Stimulated activated naive CD4-positive, alpha-beta T cell (primary cell): ENCODE measurements at places on chromosomes 5 and 9.

GRCh38 chr5:65704621-65705239, 17.2 kb downstream of the SGTB start:
- DNase-seq = no peak

DNA sequence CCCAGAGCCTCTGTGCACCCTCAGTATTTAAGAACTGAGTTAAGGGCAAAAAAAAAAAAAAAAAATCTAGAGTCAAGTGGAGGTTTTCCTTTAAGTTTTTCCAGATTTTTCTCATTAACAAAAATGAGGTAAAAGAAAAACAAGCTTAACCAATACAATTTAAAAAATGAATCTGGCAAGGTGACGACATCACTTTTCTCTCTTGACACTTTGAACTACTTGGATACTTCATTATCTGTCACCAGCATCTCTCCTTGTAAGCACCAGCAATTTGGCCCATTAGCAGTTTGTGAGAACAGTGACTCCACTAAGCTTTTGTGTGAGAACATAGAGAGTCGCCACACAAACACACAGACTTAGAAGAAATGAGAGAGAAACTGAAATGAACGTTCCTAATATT, 345.7 kb upstream of the SLC30A5 start:
- no peak for DNase-seq

- no peak for DNase-seq
Measured at GRCh38 chr5:60232036-60232795, 338.7 kb upstream of the PDE4D start.

DNA sequence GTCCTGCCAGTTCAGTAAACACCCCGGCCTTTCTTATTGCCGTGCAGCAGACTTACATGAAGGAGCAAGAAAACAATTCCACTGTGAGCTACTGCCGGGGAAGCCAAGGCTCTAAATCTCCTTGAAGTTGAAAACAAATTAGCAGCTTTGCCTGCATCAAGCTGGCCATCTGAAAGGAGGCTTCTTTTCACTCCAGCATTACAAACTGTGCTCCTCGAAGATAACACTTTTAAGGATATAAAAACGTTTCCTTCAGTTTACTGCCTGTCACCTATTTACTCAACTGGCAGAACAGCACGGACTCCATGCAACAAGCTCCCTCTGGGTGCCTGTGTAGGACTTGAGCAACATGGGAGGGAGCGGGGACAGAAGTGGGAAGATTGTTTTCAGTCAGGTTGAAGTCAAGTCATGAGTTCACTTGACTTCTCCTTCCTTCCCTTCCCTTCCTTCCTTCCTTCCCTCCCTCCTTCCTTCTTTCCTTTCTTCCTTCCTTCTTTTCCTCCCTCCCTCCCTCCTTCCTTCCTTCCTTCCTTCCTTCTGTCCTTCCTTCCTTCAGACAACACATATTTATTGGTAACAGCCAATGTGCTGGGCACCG, 67.4 kb downstream of the ZNF608 start:
- DNase-seq = no peak

DNA sequence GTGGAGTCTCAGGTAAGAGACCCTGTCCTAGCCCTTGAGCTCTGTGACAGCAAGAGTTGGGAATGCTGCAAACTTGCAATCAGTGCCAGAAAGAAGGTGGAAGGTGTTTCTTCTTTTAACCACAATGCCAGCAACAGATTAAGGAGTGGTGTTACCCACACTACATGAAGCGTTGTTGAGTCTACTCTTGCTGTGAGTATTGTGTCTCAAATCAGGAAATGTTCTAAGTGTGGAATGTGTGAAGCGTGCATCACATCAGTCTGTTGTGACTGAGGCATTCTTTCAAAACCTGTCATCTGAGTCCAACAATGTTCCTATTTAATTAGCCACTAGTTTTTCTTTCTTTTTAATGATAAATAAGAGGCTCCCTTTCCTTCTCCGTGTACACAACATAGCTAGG, 2.9 kb upstream of the LURAP1L start:
- DNase-seq = no peak

DNA sequence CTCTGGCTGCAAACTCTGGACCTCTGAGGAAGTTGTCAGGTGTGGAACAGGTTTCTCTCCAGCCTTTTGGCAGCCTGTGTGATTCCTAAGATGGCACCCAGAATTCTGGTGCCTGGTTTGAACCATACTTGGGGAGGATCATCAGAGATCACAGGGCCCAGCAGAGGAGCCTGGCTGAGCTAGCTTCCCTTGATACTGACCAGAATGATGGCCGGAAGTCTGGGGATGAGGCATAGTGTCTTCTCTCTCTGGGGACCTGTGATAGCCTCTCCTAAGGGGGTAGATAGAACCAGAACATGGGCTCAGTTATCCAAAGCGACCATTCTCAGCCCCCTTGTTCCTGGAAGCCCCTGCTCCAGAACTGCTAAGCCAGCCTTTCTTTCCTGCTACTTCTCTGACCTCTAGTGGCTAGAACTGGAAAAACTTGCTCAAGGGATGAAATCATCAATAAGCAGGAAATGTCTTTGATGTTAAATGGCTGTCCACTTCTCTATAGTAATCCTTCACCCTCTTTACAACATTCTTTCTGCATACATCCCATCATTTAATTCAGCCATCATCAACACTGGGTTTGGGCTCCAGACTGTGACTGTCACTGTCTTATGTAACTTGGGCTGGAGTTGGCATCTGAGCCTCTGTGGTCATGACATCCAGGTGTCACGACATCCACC, 55.1 kb downstream of the C9orf152 start:
- no peak for DNase-seq

DNA sequence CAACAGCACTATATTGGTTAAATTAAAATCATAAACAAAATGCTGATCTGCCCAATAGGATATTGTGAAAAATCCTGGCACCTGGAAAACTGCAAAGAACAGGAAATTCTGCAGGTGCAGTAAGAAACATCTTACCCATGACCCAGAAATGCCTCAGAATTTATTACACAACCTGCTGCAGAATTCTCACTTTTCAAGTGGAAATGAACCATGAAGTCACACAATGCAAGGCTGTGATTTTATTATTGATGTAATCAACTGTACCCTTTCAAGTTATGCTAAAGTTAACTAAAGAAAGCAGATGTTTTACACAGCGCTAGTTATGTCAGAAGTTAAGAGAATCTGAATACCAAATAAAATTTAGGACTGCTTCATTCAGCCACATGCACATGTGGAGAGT, 6.0 kb downstream of the STRBP start:
- no peak for DNase-seq

DNA sequence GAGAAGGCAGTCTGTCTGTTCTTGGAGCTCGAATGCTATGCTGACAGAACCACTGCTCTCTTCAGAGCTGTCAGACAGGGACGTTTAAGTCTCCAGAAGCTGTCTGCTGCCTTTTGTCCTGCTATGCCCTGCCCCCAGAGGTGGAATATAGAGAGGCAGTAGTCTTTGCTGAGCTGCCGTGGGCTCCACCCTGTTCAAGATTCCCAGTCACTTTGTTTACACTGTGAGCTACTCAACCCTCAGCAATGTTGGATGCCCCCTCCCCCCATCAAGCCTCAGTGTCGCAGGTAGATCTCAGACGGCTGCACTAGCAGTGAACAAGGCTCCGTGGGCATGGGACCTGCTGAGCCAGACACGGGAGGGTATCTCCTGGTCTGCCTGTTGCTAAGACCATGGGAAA, 344.2 kb downstream of the TMEM161B start:
- no peak for DNase-seq

DNA sequence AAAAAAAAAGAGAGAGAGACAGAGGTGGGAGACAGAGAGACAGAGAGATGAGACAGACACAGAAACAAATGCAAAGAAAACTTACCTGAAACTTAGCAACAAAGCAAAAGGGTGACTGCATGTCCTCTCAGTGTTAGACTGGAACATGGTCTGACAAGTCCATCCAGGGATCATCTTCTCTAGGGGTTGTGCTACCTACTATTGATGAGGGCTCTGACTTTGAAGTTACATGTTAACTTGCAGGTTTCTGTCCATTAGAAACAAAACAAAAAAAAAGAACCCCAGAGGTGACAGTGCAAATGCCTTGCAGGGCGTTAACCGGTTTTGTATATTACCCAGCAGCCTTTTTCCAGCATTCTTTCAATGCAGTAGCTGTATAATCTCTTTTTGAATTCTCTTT, 13.6 kb upstream of the SPARC start:
- DNase-seq = no peak

GRCh38 chr9:125593581-125594222, 113.3 kb downstream of the MAPKAP1 start:
- DNase-seq = no peak

GRCh38 chr9:85020791-85021190, 351.3 kb downstream of the NTRK2 start:
- no peak for DNase-seq

GRCh38 chr9:114629563-114630090, 18.5 kb downstream of the TMEM268 start:
- DNase-seq = no peak

- DNase-seq = no peak
Measured at GRCh38 chr9:129405089-129405826, 215.6 kb downstream of the C9orf50 start.

DNA sequence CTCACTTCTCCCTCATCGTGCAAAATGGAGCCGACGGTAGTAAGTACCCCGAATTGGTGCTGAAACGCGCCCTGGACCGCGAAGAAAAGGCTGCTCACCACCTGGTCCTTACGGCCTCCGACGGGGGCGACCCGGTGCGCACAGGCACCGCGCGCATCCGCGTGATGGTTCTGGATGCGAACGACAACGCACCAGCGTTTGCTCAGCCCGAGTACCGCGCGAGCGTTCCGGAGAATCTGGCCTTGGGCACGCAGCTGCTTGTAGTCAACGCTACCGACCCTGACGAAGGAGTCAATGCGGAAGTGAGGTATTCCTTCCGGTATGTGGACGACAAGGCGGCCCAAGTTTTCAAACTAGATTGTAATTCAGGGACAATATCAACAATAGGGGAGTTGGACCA, 979 bp downstream of the PCDHGA12 start:
- DNase-seq = no peak

GRCh38 chr5:127649018-127649439, at the start of gene CTXN3:
TSS of gene CTXN3 (plus strand) at chr5:127649082. CDS start at chr5:127657522, 8,440 bp downstream.
- DNase-seq = no peak

GRCh38 chr5:68545636-68546295, 330.2 kb downstream of the PIK3R1 start:
- DNase-seq = no peak

GRCh38 chr9:134502809-134503211, 138.8 kb upstream of the COL5A1 start:
- no peak for DNase-seq

GRCh38 chr5:109961751-109962150, 272.0 kb downstream of the MAN2A1 start:
- no peak for DNase-seq

DNA sequence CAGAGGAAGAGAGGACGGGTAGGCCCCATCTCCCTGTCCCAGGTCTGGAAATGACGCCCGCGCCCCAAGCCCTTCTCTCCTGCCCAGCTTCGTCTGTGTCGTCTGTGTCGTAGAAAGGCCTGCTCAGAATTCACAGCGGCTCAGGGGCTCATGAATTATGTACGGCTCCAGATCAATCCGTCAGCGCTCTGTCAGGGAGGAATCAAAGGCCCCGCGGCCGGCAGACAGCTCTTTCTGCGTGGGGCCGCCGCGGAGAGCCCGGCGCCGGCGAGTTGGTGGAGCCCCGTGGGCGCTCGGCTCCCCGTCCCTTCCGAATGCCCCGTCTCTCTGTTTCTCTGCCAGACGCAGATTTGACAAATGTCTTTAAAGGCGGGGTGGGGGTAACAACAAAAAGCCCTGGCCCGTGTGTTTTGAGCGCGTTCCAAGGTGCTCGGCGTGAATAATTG, 83.8 kb upstream of the RAPGEF1 start:
- DNase-seq = no peak

DNA sequence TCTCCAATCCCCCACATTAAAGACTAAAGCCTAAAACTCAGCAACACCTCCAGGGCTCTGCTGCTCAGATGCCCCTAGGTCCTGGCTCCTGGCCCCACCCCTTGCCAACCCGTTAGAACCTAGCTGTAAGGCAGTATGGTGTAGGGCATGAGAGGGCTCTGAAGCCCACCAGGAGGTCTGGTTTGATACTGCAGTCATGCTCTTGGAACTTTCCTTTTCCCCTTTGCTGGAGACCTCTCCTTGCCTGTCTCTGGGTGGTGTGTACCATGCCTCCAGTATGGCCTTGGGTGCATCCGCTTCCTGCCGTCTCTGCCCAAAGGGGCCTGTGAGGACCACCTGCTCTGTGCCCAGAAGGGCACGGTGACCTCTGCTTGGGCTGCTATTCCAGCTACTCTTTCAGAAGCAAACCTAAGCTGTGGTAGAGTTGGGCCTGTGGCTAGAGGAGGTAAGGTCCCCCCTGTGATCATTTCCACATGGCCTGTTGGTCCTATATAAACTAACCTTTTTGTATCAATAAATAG, 3.5 kb downstream of the TENT4A start:
- DNase-seq = no peak

DNA sequence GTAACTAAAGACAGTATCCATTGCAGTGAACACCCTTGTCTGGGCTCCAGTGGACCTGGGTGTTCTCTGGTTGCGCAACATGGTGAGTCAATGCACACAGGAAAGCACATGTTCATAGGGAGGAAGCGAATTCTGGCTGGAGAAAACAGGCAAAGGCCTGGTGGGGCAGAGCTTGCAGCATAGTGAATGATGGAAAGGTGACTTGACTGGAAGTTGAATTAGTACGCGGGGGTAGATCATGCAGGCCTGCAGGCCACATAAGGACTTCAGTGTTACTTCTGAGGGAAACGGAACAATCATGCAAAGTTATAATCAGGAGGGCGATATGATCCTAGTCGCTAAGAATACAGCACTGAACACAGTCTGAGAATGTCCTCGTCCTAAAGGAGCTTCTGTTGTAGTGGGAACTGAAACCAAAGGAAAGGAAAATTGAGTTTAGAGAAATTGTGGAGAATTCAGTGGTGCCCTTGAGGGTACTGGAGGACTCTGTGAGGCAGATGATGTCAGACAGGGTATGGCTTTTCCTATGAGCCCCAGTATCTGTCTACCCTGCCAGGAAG, 71.9 kb upstream of the RANBP3L start:
- no peak for DNase-seq

- peak; percentile 47 for DNase-seq
Measured at GRCh38 chr5:172114875-172115422, 73.1 kb downstream of the STK10 start.

DNA sequence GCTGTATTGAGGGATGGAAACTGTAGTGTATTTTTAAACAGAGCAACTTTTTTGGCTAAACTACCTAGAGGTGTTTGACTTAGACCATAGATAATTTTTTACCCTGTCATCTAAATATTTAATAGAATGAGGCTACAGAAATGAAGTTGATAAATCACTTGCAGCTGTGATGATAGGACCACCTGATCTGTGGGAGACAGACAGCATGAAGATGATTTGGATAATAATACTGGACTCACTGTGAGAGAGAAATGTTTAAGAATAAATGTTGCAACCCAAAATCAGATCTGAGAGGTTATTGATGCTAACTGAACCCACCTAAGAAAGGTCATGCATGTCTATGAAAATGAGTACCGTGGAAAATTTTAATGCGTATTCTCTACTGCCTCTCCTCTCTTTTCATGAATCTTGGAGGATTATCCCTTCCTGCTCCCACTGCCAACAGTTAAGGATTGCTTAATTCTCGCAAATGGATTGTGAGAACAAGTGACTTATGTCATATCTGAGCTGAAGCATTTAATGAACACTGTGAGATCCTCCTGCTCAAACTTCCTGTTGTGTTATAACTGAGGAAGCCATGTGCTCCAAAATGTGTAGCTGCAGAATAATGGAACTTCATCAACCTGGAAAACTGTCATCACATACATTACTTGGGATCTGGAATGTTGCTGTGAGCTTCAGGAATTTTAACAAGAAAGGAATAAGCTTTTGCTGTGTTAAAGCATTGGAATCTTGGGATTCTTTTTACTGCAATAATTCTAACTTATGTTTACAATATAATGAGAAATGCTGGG, 617.9 kb upstream of the CDH18 start:
- DNase-seq = no peak
